ENCODE measurements at places on chromosomes 2 and 18. TPM values are rescaled to one million over a fixed set of nuclear protein-coding genes. Genes with fewer than 3 reads are reported as not detected.

DNA sequence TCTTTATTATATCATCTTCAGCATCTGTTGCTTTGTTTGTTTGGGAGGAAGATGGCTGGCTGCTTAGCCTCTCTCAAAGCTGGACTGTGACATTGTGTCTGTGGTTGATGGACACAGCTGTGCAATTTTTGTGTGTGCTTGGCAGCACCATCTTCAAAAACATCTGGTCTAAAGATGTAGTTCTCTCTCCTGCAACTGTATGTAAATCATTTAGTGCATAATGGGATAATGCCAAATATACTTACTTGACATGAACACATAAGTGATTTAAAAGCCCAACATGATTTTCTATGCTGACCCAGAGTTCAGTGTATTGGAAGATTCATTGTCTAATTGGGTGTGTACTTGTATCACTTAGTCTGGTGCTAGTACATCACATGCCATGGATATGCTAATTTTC lies 112.2 kb downstream of the MAP4K4 start:
- no peak for DNase-seq

DNA sequence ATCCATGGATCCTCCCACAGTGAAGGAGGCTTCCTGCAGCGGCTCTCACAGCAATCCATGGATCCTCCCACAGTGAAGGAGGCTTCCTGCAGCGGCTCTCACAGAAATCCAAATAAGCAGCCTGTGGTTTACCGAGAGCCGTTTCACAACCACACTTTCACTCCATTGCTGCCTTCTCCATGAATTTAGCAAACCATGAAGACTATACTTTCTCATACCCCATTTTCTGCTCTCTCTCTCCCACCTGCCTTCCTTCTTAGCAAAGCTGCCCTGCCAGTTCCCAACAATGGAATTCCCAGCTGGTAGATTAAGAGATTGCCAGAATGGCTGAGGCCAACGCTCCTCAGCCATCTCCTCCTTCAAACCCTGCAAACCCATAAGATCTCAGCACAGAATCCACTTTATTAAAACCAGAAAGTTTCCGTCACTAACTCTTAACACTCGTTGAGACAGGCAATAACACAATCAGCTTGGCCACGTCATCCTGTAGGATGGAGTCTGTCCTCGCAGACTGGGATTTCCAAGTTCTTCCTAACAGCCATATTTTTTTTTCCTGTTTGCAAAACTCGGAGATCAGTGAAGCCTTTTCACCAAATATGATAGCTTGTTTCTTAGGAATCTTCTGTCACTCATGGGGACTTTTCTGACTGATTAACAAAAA lies 162.2 kb downstream of the PXDN start:
- no peak for DNase-seq

GRCh38 chr2:121974897-121975661 lies 219.6 kb downstream of the TSN start:
- no peak for DNase-seq

- no peak for DNase-seq
Measured at GRCh38 chr2:69493268-69493667, 56.0 kb upstream of the NFU1 start.

GRCh38 chr2:23824777-23825212 lies 102.1 kb downstream of the ATAD2B start:
- DNase-seq = no peak

DNA sequence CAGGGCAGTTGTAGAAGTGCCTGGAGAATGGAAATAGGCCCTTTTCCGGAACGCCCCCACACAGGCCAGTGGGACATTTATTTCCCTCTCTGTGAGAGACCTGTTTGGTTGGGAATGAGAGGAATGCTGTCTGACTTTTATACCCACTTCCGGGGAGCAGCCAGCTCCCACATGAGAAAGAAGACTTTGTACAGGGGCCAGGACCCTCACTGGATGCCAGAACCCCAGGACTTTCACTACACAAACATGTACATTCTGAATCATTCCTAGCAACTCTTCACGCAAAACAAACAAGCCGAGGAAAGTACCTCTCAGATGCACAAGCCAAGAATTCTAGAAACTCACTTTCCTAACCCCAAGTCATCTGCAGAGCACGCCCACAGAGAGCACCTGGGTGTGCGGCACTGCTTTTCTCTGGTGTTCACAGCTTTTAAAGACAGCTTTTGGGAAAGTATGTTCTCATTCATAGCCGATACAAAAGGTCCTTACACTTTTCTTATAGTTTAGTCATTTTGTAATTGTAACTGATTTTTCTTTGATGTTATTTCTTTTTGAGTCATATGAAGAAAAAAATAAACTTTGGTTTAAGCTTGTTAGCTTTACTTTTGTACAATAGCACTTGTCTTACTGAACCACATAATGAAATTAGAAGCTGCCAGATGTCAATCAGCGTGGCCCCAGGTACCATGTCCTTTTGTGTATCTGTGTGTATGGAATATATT lies 856.1 kb upstream of the ID2 start:
- DNase-seq = no peak

GRCh38 chr2:238727585-238728329 lies 120.1 kb upstream of the TWIST2 start:
- peak; percentile 89 for DNase-seq

DNA sequence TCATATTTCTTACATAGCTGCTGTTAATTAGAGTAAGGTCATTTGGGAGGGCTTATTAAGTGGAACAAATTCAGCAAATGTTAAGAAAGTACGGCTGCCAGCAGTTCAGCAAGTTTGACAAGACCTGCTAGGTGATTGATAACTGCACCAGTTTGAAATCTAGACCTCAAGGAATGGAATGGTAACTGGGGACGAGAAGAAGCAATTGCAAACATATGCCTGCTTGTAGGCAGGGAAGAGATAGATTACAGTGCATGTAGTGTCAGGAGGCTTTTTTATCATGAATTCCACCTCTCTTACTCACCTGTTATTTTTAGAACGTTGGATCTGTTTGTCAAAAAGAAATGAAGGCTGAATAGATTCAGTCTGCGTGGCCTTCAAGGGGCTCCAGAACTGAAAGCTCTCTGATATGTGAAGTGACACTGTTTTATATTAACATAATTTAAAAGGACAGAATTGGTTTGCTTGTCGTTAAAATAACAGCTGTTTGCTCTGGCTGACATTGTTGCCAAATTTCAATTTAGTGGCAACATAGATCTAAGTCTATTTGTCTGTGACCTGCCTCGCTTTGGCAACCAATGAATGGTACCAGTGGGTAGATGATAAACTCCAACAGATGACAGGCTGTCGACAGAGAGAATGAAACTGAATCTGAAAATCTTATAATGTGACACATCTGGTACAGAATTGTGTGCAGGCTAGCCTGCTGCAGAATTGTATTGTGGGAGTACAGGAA lies 199.3 kb downstream of the ZNF407 start:
- DNase-seq = no peak

- DNase-seq = peak; percentile 79
Measured at GRCh38 chr2:177264209-177264692, 276 bp downstream of the NFE2L2 start.

- DNase-seq = peak; percentile 74
Measured at GRCh38 chr2:85996591-85996990, 107.8 kb upstream of the ST3GAL5 start.

- no peak for DNase-seq
Measured at GRCh38 chr2:39289609-39290008, 45.8 kb upstream of the CDKL4 start.

DNA sequence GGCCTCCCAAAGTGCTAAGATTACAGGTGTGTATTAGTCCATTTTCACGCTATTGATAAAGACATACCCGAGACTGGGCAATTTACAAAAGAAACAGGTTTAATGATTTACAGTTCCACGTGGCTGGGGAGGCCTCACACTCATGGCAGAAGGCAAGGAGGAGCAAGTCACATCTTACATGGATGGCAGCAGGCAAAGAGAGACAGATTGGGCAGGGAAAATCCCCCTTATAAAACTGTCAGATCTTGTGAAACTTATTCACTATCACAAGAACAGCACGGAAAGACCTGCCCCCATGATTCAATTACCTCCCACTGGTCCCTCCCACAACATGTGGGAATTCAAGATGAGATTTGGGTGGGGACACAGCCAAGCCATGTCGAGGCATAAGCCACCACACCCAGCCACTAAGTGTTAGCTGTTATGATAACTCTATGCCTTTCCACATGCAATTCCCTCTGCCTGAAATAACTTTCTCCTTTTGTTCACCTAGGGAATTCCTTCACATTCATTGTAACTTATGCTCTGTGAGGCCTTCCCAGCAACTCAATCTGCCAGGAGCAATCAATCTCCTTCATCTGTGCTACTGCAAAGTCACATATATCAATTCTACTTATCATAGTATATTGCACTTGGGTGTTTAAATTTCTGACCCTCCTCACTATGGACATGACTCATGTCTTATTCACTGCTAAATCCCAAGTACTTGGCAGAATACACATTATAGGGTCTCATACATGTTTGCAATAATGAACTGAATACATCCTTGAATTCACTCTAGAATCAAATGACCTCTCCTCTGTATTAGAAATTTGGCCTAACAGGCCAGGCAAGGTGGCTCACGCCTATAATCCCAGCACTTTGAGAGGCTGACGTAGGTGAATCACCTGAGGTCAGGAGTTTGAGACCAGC lies 7.4 kb downstream of the MCEE start:
- no peak for DNase-seq

GRCh38 chr2:157874348-157874747 lies 1.8 kb downstream of the ACVR1 start:
- DNase-seq = no peak

- DNase-seq = no peak
Measured at GRCh38 chr2:224841910-224842309, 125.7 kb upstream of the CCDC195 start.

GRCh38 chr18:52914148-52914547 lies 574.2 kb downstream of the DCC start:
- no peak for DNase-seq

DNA sequence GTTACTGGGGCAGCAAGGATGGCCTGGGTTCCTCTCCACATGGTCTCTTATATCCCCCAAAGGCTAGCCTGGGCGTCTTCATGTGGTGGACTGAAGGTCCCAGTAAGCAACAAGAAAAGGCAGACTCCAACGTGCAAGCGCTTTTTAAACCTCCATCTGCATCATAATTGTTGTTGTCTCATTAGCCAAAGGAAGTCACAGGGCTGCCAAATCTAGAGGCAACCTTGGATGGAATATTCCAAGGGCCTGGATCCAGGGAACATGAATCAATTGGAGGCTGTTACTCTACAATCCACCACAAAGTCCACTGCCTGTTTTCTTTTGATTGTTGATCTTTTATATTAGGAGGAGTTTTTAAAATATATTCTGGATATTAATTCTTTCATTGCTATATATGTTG lies 118.8 kb downstream of the SH3RF3 start:
- DNase-seq = no peak

- DNase-seq = no peak
Measured at GRCh38 chr2:97774425-97774824, 61.0 kb downstream of the ZAP70 start.

- no peak for DNase-seq
Measured at GRCh38 chr18:10094154-10094553, 180.3 kb downstream of the VAPA start.

KCNF1 gene
- total RNA-seq = 1.4 TPM

CD302 gene
- 48.7 TPM for total RNA-seq

PIGN gene
- total RNA-seq = 18.4 TPM

PLGLB1 gene
- 8.4 TPM for total RNA-seq

STAT4 gene
- 0.68 TPM for total RNA-seq

MARCO gene
- total RNA-seq = 18.7 TPM

CRYBA2 gene
- not detected for total RNA-seq

PUS10 gene
- total RNA-seq = 5.0 TPM

ST6GAL2 gene
- 6.2 TPM for total RNA-seq

CKAP2L gene
- 0.28 TPM for total RNA-seq

REG1B gene
- total RNA-seq = not detected

AOX1 gene
- 65.5 TPM for total RNA-seq

GRB14 gene
- total RNA-seq = 16.6 TPM
